Fibroblast of pulmonary artery (primary cell): ENCODE measurements at places on chromosomes 1 and 21.
A peak's percentile ranks its signal among the peaks of the same experiment; 100 is the strongest.

DNA sequence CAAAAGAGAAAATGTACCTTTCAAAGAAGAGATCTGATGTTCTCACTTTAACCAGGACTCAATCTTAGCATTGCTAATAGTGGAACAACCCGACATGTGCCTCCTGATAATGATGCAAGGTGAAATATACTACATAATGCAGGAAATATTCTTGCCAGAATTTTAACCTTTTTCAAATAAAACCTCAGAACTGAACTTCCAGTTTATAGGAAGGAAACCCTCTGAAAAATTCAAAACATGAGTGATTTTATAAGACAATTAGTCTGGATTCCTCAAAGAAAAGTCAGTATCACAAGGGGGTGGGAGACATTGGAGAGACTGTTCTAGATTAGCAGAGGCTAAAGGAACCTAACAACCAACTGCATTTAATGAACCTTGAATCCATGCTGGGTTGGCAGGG is 18.1 kb downstream of the AHCYL1 start:
- DNase-seq: no peak

- no peak for DNase-seq
Observed at GRCh38 chr21:41745971-41746743, 20.7 kb downstream of the RIPK4 start.

DNA sequence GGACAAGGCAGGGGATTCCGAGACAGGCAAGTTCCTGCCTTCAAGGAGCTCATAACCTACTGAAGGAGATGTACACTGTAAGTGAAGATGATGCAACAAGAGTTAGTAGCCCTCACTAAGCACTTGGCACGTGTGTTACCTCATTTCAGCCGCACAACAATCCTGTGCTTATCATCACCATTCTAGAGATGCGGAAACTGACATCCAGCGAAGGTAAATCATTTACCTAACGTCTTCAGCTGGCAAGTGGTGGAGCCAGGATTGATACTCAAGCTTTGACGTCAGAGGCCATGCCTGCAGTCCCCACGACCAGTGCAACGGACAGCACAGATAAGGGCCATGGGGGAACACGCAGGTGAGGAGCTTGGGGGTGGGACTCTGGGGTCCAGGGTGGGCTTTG is 2.9 kb upstream of the UBXN10 start:
- DNase-seq: no peak

DNA sequence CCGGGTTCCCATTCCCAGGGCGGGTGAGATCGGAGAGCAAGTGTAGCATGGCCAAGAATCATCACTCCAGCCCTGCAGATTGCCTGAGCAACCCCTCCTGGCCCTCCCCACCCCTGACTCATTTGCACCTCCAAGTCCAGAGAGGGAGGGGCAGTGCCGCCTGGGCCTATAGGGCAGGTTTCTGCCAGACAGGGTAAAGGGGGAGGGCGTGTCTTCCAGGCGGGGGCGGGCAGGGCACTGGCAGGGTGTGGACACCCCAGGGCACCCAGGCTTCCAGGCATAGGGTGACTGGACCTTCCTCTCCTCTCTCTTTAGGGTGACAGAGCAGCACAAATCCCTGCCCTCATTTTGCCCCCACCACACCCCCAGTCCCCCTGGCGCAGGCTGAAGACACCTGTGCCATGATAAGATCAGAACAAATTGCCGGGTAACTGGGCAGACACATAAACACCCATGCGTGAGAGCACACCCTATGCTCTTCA is 3.2 kb upstream of the CRYBG2 start:
- DNase-seq: no peak

DNA sequence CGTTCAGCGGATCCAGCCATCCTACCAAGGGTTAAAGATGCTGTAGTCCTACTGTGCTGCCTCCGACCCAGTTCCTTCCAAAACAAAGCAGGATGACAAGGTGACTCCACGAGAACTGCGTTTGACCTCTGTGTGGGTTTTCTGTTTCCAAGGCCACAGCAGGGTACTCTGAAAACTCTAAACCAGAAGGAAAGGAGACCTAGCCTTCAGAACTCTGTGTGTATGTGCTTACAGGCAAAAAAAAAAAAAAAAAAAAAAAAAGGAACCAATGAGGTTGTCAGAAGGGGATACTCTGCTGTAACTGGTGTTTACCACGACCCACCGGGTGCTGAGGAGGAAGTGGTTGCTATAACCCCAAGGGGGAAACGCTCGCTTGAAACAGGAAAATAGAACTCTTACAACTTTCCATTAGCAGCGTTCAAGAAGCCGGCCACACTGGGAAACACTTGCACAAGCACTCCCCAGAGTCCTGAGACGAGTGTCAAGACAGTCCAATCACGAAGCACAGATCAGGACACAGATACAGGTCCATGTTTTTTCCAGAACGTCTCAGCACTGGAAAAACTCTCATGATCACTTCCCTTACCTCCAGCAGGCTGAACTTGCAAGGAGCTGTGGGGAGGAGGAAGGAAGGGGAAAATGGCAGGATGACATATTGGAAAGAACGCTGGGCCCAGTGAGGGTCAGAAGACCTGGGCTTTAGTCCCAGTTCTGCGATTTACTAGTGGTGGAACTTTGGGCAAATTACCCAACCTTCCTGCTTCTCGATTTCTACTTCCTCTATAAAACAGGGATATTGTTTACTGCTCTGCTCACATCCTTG is 64.0 kb downstream of the ITPKB start:
- no peak for DNase-seq

DNA sequence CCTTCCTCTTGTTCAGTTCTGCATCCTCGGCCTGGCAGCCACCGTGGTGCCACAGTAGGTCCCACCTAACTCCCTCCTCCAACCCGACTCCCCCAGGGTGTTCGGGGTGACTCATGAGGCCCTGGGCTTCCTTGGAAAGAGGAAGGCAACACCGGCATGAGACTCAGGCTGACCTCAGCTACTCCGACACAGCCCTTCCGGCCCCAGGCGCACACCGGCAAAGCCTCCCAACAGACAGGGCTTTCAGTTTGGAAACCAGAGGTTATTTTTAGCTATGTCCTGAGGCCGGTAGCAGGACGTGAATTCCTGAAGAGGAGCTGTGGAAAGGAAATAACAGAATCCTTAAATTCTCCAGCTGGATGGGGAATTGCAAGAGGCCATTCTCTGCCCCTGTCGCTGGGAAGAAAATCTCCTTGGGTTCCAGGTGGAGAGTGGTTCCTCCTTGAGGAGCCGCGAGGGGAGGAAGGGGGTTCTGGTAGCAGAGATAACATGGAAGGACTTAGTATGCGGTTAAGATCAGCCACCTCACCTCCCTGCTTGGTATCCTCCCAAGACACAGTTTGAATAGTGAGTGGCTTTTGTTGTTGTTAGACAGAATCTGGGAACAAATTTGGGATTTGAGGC is 24.4 kb downstream of the PLXNA2 start:
- peak; percentile 83 for DNase-seq

GRCh38 chr21:44437371-44437695 is 18.0 kb upstream of the LRRC3 start:
- no peak for DNase-seq

DNA sequence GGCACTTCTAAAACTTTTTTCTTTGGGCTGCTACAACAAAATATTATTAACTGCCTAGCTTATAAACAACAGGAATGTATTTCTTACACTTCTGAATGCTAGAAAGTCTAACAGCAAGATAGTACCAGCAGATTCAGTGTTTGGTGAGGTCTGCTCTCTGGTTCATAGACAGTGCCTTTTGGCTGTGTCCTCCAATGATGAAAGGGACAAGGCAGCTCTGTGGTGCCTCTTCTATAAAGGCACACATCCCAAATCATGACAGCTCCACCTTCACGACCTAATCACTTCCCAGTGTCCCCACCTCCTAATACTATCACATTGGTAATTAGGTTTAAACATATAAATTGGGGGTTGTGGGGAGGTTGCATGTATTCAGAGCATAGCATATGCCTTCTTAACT is 9.5 kb downstream of the CFH start:
- DNase-seq: no peak

DNA sequence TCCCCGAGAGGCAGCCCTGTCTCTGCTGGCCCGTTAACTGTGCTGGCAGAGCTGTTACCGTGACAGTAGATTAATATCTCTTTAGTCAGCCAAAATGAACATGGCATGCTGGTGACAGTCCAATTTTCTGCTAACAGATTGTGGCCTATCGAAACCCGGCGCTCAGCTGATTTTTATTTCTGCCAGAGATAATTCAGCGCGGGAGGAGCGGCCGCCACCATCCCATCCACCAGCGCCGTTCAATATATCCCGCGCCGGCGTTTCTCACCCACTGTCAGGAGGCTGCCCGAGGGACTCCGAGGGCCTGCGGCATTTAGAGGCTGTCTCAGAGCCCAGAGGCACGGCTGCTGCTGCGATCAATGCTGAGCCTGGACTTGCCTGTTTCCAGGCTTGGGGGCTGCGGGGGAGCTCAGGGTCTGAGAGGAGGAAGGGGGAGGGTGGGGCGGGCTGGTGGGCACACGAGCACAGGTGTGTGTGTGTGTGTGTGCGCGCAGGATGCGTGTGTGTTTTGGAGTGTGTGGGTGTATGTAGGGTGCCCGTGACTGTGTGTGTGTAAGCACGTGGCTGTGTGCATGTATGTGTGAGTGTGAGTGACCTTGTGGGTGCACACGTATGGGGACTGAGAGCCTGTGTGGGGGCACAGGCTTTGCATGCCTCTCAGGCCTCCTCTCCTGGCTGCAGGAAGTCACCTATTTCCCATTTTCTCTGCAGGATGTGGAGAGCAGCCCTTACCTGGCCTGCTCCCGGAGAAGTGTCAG is 109.7 kb upstream of the ACTRT2 start:
- no peak for DNase-seq

DNA sequence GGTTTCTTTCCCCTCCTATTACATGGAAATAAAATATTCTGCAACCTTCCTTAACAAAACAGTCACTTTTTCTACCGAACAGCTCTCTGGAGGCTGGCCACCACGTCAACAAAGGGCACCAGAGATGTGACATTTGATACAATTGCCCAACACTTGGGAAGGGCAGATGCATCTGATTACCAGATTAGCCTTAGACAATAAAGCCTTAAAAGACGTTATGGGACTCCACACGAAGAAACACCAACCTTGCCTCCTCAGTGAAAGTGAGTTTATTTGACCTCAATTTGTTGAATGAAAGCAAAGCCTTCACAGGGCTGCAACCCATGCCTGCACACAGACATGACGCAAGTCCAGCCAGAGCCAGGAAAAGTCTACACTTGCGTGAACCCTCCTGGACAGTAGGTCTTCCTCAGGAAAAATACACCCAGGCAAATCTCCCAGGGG is 136.1 kb downstream of the TGFBR3 start:
- no peak for DNase-seq

DNA sequence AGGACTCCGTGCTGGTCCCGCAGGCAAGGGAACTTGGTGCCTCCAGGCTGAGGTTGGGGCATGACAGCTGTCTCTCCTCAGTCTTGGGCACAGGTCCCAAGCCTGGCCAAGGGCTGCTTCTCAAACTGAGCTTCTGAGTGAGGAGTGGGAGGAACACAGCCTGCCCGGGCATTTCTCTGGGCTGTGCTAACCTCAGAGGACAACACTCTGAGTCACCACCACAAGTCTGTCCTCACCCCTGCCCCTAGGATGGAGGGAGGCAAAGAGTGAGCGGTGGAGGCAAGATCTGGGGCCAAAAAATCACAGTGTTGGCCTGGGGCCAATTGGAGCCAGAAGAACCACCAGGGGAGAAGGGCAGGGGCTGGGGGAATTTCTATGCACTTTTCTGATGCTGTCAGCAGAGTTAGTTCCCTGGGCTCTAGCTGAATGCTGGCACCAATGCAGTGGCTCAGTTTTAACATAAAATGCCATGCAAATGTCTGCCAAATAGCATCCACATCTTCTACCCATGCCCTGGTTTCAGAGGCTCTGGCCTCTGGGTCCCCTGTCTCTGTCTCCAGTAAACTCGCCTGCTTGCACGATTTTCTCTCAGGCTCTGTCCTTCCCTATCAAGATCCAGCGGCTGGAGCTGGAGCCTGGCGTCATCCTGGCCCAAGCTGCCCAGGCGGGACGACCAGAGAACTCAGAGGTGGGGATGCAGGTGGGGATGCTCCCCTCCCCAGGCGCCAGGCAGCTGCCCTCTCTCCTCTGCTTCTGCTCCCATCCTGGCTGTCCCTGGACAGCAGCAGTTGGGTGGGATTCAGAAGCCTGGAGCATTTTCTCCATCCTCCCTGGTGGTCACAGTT is 11.0 kb upstream of the CDK18 start:
- DNase-seq: peak; percentile 89

DNA sequence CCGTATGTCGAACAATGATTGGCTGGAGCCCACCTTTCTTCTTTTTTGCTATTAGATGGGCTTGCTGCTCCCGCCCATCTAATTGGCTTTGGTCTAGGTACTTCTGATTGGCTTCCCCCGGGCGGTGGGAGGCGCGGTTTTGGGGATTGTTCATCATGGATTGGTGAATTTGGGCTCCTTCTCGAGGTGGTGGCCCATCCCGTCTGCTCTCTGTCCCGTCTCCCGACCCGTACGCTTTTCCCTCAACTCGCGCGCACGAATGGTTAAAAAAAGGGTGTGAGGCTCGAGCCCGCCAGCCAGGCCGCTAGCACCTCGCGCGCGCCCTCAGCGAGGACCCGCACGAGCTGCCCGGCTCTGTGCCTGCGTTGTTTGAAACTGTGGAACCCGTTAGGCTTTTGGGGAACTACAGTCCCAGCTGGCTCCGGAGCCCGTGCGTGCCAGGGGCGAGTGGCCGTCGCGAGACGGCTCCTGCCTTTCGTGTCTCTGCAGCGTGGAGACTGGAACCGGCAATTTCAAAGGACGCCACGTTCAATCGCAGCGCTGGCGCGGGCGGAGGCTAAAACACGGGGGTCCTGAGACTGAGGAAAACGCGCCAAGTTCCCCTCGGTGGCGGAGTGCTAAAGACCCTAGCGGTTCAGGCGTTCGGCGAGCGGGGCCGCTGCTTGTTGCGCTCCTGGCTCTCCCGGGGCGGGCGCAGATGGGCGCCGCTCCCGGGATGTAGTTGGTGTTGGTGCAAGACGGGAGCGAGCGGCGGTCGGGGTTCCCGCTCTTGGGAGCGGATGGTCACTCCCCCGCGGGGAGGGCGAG is at the start of gene USP1:
Gene USP1 (plus strand): TSS at position 584 of the 807 bp plus-strand sequence. CDS start 2,819 bp downstream, outside the sequence.
- peak; percentile 100 for DNase-seq

- no peak for DNase-seq
Observed at GRCh38 chr1:233431753-233432403, 104.4 kb downstream of the MAP3K21 start.

- DNase-seq: no peak
Observed at GRCh38 chr21:45699251-45699942, 55.9 kb downstream of the PCBP3 start.

- peak; percentile 34 for DNase-seq
Observed at GRCh38 chr1:95226781-95227660, 7.0 kb upstream of the RWDD3 start.

GRCh38 chr1:34460193-34460592 is 283.5 kb downstream of the C1orf94 start:
- peak; percentile 1 for DNase-seq

DNA sequence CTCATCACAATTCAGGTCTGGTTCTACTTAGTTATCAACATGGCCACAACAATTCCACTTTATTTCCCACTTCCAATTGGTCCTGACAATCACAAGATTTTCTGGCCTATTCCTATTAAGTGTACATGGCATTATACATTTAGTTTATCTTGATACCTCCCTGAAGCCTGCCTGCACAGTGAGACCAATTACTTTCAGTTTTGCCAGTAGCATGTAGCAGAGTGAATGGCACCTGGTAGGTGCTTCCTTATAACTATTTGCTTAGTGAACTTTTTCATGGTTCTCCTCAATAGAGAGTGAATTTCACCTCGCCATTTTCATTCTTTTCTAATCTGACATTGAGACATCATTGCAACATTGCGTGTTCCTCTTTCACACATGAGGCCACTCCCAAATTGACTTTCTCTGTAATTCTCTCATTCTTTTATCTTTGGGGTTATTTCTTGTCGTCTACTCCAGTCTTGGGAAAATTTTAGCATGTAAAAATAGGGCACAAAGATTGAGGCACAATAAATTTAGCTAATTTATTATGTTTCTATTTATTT is 124.3 kb downstream of the DISC1 start:
- DNase-seq: no peak

- no peak for DNase-seq
Observed at GRCh38 chr1:115767403-115767802, 1.1 kb downstream of the CASQ2 start.
